SK-N-SH treated with all-trans-retinoic acid at 6 μM for 48 hours (cell line): ENCODE measurements at places on chromosomes 7 and 10.

DNA sequence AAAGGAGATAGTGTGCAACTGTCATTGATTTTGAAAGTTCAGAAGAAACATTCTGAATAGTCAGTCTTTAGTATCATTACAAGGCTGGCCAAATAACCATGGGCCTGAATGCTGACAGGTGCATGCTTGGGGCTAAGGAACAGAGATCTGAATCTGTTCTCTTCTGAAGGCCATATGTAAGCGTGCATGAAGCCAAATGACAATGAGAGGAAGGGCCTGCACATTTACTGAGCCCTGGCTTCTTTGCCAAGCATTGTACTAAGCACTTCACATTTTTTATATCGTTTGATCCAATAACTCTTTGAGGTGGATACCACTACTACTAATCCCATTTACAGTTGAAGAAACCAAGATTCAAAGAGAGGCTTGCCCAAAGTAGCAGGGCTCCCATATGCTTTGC, 22.5 kb upstream of the TIAL1 start:
- no peak for ATAC-seq

- ATAC-seq = peak; percentile 75
Measured at GRCh38 chr10:97714401-97715258, 1.1 kb downstream of the MARVELD1 start.

DNA sequence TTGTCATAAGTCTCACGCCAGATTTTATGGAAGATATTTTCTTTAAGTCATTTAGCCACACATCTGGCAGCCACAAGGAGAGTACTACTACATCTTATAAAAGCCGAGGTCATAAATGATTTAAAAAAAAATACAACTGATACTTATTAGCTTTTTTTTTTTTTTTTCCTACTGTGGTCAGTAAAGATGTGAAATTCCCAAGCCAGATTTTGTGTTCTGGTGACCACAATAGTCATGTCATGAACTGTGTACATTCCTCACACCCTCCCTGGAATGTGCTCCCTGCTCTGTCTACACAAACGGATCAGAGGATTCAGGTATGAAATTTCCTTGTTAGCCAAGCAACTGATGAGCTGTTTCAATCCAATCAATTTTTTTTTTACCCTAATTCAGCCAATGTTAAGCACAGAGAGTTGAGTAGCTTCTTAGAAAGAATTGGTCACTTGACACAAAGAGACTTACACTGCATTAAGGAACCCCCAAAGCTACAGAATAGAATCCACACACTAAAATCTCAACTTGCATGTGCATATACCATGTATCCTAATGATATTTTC, 54.7 kb downstream of the CHRM2 start:
- no peak for ATAC-seq

GRCh38 chr10:46305986-46306385, 19.2 kb downstream of the ANTXRL start:
- no peak for ATAC-seq

- peak; percentile 79 for ATAC-seq
Measured at GRCh38 chr7:26278770-26279169, 12.9 kb upstream of the SNX10 start.

DNA sequence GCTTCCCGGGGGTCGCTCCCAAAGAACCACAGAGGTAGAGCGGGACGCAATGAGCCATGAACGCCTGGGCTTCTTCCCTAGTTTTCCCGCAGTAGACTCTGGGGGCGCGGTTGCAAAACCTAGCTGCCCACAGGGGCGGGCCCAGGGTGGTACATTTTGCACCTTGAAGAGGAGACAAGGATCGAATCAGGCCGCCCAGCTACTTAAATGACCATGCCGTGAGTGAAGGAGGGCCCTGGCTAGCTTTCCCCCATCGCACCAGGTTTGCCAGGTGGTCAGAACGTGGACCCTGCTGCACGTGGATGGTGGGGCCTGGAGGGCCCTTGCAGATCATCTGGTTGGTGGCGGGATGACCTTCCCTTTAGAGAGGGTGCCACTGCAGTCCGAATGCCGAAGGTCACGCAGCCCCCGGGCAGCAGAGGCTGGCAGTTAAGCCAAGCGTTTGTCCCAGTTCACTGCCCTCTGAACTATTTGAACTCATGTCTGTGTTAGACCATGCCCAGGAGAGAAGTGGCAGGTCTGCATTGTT, 604 bp upstream of the SHTN1 start:
- peak; percentile 70 for ATAC-seq
